ENCODE measurements at places on chromosomes 2 and 18.

DNA sequence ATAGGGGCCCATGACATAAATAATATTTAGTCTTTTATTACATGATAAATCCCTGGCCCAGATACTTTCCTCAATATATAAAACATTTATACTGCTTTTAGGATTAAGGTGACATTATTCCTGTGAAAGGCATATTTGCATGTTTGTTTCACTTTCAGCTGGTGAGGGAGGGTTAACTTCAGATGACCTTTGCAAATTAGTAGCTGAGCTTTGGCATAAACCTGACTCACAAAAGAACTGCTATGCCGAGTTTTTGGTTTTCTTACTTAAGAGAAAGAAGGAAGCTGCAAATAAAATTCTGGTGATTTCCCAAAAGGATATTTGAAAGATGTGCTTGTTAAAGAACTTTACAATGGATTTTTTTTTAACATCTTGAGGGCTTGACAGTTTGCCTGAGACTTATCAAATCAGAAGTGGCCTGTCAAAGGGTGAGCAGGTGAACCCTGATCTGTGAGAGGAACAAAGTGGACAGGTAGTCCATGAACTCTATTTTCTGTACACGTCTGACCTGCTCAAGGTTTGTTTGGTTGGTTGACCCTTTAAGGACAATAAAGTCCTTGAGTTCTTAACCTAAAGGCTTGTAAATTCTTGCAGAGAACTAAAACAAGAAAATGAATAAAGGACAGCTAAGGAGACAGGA lies 93.5 kb downstream of the FAM124B start:
- no peak for DNase-seq

DNA sequence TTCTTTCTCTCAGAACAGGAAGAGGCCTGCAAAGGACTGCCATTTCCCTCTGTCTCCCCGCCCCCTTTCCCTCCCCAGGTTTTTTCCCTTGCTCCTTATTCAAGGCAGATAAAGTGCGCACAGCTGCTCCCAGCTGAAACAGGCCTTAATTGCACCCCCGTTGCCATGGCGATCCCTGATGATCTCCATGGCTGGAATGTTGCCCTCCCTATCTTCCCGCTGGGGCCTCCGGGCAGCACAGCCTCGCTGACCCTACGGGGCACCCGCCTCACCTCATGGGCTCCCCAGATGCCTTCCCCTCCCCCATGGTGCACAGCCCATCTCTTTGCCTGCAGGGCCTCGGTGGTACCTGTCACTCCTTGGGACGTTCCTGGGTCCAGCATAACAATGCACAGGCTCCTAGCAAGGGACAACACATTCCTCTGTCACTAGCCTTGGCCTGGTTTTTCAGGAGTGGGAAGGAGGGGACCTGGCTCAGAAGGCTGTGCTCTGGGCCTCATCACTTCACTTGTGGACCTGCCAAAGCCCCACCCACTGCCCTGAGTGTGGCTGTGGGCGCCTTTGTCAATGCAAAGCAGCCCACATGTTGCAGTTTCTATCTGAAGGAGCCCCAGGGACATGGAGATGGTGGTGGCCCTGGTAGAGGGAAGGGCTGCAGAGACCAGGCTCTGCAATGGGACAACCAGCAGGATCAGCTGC lies 115.0 kb downstream of the CELF4 start:
- DNase-seq = no peak

DNA sequence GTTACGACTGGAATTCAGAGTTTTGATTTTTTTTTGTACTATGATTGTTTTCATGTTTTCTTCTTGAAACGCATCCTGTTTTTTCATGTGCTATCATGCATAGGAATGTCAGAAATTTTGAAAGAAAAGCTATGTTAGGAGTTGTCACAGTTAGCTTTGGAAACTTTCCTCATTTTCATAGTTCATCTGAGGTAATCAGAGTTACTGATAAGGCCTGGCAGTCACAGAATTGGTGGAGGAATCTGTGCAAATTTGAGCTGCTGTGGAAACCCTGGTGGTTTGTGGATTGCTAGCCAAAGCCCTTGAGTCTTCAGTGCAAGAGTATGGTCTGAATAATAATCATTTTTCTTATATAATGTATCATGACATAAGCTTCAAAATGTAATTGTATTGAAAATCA lies 401.0 kb downstream of the CNTNAP5 start:
- no peak for DNase-seq

GRCh38 chr2:230690439-230690838 lies 22.2 kb upstream of the CAB39 start:
- no peak for DNase-seq

GRCh38 chr18:13382366-13382953 lies 163.9 kb downstream of the LDLRAD4 start:
- no peak for DNase-seq

DNA sequence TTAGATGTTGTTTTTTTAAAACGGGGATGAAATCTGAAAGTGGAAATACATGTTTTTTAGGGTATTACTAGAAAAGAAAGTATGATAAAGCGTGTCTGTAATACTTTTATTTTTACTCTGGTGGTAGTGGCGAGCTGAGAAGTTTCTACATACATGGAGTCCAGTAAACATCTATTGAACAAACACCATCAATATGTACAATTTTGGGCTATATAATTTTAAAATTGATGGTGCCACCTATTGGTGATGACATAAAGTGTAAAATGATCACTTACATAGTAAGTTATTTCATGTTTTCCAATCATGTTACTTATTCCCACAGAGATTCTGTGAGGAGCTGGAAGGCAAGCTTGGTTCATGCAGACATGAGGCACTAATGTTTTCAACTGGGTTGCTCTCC lies 31.5 kb upstream of the NFE2L2 start:
- DNase-seq = no peak

DNA sequence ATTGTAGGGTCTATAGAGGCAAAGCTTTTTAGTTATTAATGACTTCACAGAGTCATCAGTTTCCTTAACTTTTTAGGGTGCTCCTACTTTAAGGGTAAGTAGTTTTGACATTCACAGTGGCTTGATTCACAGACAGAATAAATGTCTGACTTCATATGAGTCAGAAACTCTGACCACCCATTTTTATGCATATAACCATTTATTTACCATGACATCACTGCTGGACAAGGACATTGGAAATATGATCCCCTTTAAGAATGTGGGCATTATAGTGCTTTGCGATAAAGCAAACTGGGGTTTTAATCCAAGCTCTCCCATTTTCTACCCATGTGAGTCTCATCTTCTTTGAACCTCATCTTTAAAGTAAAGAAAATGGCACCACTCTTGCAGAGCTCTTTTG lies 162.0 kb upstream of the MC4R start:
- DNase-seq = no peak

DNA sequence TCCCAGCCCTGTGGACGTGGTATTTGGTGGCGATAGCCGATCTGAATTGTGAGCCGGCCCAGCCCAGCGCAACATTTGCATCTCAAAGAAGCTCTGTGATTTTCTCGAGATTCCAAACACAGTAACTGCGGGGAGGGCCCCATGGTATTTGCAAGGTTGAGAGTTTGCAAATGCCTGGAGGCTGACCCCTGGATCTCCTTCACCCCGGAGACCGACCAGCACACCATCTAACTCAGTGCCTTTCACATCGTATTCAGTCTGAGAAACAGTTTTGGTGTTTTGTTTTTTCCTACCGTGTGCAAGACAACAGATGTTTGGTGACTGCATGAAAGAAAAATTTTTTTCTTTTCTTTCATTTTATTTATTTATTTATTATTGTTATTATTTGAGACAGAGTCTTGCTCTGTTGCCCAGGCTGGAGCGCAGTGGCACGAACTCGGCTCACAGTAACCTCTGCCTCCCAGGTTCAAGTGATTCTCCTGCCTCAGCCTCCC lies 40.3 kb downstream of the MYCN start:
- DNase-seq = no peak

DNA sequence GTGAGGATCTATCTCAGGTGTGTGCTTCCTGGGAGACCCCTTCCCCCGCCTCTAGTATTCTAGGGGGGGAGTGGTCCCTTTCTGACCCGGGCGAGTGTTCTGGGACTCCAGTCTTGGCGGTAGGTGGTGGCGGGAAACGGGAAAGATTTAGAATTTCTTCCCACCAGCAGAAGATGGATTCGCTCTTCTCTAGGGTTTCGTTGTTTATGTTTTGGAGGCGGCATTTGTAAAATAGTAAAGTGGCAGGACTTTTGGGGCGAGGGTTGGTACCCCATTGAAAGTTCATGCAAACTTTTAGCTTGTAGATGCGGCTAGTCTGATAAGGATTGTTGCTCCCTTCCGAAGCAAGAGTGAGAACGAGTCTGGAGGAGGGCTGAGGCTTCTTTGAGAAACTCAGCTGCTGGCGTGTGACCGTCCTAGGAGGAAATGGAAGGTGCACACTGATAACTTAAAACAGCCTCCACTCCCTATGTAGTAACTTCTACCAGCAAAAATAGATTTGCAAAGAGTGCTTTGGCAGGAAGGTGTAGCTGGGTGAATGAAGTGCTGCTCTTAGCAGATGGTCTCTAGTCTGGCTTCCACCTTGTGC lies 412 bp downstream of the GPD2 start:
- DNase-seq = no peak

- DNase-seq = no peak
Measured at GRCh38 chr2:20446255-20446916, 488 bp upstream of the RHOB start.

- no peak for DNase-seq
Measured at GRCh38 chr18:51399491-51400122, 202.1 kb upstream of the MEX3C start.

DNA sequence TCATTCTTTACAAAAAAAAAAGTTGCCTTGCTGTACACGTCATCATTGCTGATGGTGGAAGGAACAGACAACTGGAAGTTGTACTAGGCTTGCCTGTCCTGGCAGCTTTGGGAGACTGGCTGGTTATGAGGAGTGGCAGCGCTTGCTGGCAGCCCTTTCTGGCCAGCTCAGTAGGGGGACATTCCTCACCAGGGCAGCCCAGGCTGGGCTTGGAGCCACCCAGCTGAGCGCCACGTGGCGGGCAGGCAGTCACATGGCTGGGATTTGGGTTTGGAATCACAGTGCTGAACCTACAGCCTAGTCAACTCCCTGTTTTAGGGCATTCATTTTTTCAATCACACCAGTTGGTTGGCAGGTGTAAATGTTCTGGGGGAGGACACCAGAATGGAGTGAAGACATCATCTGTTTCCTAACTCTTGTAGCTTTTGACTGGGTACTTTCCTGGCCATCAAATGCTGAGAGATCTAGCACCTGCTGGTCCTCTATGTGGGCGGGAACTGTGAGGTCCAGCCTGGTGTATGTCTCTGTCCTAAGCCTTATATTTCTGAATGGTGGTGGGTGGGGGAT lies 139.3 kb downstream of the SETBP1 start:
- DNase-seq = no peak

GRCh38 chr2:75792996-75793395 lies 82.3 kb upstream of the GCFC2 start:
- DNase-seq = no peak

- DNase-seq = no peak
Measured at GRCh38 chr18:25102662-25103061, 249.3 kb downstream of the ZNF521 start.

- no peak for DNase-seq
Measured at GRCh38 chr2:26179446-26179913, 6.6 kb downstream of the GAREM2 start.

DNA sequence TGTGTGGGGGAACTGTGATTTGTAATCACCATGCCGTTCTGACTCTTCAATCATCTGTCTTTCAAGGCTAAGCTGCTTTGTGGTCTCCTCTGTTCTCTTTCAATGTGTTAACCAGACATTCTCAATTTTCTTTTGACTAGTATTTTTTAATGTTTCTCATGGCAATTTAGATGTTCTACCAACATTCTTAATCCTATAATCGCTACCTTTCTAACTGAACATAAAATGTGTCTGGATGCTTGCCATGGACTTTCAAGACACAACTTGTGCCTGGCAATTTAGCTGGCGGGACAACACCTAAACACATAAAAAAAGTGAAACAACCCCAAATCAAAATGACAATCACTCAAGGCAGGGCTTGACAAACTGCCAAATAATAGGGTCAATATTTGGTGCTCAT lies 135.0 kb upstream of the ACKR3 start:
- no peak for DNase-seq

DNA sequence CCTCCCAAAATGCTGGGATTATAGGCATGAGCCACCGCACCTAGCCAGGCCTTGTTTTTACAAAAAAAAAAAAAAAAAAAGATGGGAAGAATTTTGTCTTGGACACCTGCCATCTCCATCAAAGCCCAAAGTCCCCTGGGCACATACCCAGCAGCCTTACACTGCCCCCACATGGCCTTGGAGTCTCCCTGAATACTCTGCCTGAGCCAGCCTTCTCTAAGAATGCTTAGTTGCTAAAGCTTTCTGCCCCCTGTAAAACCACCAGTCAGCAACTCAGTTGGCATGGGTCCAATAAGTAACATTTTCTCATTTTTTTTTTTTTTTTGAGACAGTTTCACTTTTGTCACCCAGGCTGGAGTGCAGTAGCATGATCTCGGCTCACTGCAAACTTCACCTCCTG lies 40.6 kb downstream of the SPC25 start:
- no peak for DNase-seq

DNA sequence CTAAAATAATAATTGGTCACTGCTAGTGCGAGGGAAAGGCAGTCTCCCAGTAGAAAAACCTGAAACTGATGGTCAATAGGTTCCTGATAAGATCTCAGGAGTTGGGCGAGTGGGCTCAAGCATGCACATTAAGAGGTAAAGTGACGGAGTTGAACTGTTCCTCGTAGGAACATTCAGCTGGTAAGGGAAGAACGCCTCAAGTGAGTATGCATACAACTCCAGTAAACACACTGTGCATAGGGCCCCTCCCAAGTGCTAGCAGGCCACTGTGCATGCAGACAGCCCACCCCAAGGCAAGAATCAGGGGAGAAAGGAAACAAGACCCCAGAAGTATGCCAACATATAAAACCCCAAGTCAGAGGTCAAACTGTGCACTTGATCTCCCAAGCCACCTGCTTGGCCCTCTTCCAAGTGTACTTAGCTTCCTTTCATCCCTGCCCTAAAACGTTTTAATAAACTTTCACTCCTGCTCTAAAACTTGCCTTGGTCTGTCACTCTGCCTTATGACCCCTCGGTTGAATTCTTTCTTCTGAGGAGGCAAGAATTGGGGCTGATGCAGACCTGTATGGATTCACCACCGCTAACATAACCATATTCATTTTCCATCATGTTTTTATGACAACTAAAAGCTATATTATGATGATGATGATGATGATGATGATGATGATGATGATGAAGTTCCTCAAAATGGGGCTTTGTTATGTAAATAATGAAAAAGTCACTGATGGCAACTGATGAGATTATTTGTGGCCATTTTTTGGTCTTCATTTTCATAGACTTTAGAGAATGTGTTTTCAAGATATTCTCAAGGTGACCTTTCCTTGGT lies 118.0 kb upstream of the RAB27B start:
- DNase-seq = no peak

GRCh38 chr18:48470484-48471180 lies 61.4 kb upstream of the ZBTB7C start:
- DNase-seq = no peak

DNA sequence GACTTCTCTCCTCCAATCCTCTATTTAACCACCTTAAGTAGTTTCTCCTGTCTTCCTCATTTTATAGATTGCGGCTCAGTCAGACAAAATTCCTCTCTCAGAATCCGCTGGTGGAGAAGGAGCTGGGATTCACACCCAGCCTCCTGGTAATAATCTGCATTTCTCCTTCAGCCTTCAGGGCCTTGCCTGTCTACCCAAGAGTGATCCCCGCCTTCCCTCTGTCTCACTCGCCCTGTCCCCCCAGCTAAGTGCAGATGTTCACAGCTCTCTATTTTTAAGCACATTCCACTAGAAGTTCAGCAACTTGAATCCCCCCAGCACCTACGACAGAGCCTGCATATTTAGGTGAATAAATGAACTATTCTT lies 212.5 kb upstream of the HAAO start:
- no peak for DNase-seq

GRCh38 chr2:236752096-236752495 lies 182.5 kb downstream of the ACKR3 start:
- DNase-seq = no peak
